ENCODE measurements at places on chromosomes 7 and 10. TPM values are rescaled to one million over a fixed set of nuclear protein-coding genes. Genes with fewer than 3 reads are reported as not detected.

DNA sequence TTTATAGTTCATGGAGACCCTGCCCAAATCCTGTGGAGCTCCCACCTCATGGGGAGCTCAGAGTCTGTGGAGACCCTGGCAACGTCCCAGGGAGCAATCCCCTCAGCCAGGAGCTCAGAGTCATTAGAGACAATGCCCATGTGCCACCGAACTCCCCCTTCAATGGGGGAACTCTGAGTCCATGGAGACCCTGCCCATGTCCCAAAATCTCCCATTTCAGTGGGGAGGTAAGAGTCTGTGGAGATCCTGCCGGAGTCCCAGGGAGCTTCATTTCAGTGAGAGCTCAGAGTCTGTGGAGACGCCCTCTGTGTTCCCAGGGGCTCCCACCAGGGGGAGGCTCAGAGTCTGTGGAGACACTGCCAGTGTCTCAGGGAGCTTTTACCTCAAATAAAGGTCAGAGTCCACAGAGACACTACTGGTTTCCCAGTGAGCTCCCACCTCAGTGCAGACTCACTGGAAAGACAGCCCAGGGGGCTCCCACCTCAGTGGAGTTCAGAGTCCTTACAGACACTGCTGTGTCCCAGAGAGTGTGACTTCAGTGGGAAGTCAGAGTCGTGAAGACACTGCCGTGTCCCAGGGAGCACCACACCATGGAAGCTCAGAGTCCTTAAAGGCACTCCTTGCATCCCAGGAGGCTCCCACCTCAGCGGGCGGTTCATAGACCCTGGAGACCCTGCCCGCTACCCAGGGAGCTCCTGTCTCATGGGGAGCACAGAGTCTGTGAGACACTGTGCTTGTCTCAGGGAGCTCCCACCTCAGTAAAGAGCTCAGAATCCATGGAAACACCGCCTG is 5.0 kb downstream of the MYO1G start:
- no peak for DNase-seq

Gene ASB4
- total RNA-seq: not detected

Gene ANXA8L1
- total RNA-seq: 9.0 TPM

- DNase-seq: peak; percentile 71
Measured at GRCh38 chr7:2641406-2642393, 9.9 kb downstream of the TTYH3 start.

- DNase-seq: no peak
Measured at GRCh38 chr7:107364787-107365186, 105.1 kb upstream of the GPR22 start.

DNA sequence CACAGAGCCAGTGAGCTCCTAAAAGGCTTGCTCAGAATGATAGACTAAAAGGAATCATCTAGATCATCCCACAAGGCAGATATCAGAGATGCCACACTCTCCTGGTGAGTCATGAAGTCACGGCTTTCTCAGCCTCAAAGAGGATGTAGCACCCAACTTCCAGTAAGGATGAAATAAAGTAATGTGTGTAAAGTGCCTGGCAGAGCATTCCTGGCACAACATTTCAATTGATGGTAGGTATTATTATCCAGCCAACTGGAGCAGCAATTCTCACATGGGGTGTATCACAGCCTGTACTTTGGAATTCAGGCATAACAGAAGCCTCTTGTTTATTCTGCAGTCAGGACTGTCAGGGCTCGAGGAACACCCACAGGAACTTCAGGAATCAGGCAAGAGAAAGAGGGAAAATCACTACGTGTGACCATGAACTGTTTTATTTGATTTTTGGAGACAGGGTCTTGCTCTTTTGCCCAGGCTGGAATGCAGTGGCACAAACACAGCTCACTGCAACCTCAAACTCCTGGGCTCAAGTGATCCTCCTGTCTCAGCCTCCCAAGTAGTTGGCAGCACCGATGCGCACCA is 5.3 kb upstream of the NAT16 start:
- no peak for DNase-seq

GRCh38 chr10:1253523-1254353 is 197.6 kb downstream of the WDR37 start:
- DNase-seq: no peak

- no peak for DNase-seq
Measured at GRCh38 chr7:40439686-40440085, 304.9 kb downstream of the SUGCT start.

- DNase-seq: no peak
Measured at GRCh38 chr7:20005081-20005480, 212.1 kb downstream of the MACC1 start.

- no peak for DNase-seq
Measured at GRCh38 chr10:6140965-6141295, 52.1 kb downstream of the RBM17 start.

Gene ZNF775
- 9.6 TPM for total RNA-seq

Gene MBL2
- 0.22 TPM for total RNA-seq

DNA sequence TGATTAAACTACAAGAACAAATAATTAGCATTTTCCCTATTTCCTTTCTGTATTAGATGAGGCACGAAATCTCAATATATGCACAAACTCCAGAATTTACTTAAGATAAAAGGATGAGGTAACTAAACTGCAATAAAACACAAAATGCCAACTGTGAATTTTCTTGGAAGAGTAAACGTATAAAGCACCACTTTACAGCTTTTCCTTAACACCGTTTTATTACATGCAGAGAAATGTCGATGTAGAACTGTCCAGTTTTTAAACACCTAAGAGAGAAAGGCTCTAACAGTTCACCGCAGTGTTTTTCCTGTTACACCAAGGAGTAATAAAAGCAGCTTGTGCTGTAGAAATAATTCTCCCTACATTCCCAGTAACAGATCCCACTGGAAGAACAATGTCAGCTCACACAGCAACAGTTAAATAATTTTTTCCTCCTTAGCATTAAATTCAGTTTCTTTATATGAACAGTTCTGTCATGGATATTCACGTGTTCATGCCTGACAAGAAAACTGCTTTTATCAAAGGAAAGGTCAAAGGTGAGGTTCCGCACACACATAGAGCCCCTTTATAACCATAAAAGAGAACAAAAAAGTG is 52.0 kb downstream of the MINDY3 start:
- no peak for DNase-seq

Gene TCAF2
- 4.7 TPM for total RNA-seq

DNA sequence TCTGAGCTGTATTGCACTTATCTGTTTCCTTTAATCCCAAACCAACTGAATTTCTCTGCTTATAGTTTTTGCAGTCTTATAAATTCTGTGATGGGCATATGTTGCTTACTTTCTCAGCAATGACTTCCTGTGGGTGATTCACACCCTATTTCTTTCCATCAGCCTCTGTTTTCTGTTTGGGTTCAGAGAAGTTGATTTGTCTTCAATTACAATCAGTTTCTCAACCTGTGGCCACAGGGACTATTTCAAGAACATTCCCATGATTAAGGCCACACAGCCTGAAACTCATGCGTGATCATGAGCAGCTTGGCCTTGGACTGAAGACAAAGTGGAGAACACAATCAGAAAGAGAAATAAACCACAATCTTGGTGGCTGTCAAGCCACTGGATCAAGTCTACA is 1174.6 kb upstream of the C7orf33 start:
- no peak for DNase-seq

Gene ZNF467
- 3.3 TPM for total RNA-seq

DNA sequence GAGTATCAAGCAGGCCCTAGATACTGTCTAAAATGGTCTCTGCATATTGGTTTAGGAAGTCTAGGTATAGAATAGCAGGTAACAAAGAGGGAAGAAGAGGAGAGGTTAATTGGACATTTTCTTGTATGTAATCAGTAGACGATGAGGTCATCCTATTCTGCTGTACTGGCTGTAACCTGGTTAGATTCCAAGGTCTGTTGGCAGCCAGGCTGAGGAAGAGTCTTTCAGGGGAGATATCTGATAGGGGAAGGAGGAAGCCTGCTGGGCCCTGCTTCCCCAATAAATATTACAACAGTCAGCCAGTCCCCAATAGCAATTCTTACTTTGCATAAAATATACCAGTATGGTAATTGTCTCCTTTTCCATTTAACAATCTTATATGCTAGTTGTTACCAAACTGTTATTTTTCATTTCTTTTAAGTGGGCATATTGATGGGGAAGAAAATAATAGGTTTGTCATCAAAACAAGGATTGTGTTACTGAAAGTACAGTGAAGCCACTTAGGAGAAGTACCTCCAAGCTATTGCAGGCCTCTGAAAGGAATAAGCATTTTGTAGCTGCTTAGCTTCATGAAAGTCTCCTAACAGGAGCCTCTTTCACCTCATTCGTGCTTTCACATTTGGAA is 186.4 kb downstream of the LRRC4 start:
- peak; percentile 30 for DNase-seq

DNA sequence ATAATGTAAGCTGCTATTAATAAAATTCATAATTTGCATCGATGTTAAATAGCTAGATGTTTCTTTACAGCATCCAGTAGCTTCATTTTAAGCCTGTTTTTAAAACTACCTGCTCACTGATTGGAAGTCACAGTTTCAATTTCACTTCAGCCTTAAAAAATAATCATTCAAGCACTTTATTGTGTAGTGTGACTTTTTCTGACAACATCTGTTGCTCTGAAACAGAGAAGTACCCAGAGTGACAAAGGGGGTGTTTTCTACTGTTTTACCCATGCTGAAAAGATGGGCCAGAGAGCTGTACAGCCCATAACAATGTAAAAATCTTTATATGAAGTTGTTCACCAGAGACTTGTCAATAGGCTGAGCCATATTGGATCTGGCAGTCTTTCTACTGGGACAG is 437.2 kb downstream of the MDFIC start:
- DNase-seq: no peak

DNA sequence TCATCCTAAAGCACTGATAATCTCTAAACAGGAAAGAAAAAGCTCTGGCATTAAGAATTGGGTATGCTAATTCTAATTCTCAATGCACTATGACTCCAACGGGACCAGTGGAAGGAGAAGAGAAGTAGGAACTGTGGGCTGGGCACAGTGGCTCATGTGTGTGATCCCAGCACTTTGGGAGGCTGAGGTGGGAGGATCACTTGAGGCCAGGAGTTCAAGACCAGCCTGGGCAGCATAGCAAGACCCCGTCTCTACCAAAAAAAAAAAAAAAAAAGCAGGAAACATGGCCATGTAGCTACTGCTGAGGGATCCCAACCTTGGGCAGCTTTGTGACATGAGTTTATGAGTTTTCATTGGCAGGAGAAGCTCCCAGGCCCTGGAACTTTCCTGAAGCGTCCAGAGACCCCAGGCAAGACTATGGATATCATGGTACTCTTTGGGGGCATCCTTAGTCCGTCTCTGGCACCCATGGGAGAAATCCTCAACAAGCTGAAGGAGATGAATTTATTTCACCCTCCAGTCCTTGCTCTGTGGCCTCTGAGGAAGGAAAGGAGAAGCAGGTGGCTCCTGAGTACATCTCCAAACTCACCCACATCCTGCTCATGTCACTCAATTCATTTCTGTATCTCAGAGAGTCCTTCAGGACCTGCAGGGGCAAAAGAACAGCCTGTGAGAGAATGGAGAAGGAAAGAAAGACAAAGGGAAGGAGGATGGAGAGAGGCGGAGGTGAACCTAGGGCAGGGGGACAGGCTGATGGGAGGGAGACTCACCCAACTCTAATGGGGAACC is 99.5 kb downstream of the SPDYE5 start:
- no peak for DNase-seq

GRCh38 chr10:25017661-25018060 is 1.2 kb downstream of the THNSL1 start:
- DNase-seq: no peak

DNA sequence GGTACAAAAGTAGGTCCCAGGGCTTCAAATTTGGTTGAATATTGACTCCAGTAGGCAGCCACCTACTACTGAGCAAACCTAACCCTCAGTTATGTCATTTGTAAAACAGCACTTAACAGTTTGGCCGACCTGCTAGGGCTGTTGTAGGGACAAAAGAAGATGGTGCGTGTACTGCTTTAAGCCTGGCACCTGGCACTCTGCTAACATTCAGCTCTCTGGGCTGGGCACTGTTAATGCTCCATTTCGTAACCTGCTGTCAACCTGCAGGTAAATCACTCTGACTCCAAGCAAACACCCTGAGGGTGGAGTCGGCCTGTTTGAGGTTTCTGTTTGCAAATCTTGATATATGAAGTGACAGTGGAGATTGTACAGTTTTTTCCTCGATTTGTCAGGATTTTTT is 7.2 kb downstream of the ZKSCAN1 start:
- DNase-seq: no peak

Gene NME8
- total RNA-seq: not detected

- DNase-seq: no peak
Measured at GRCh38 chr10:132723330-132723970, 62.5 kb downstream of the NKX6-2 start.

Gene SAP25
- total RNA-seq: 3.1 TPM

GRCh38 chr7:155863721-155864151 is 51.5 kb upstream of the SHH start:
- no peak for DNase-seq

Gene KIF5B
- total RNA-seq: 137 TPM

Gene DPYSL4
- total RNA-seq: 2.2 TPM

Gene CYP3A4
- not detected for total RNA-seq

Gene HOXA11
- 5.0 TPM for total RNA-seq

GRCh38 chr10:62022830-62023229 is 121.3 kb downstream of the ARID5B start:
- no peak for DNase-seq

GRCh38 chr10:51382181-51382580 is 307.9 kb downstream of the PRKG1 start:
- no peak for DNase-seq

Gene TMEM120A
- 108 TPM for total RNA-seq

Gene IRF5
- total RNA-seq: 7.8 TPM
